ENCODE measurements at places on chromosomes 1 and 21.

GRCh38 chr1:47927165-47927564 lies 70.0 kb downstream of the TRABD2B start:
- DNase-seq, result no peak

DNA sequence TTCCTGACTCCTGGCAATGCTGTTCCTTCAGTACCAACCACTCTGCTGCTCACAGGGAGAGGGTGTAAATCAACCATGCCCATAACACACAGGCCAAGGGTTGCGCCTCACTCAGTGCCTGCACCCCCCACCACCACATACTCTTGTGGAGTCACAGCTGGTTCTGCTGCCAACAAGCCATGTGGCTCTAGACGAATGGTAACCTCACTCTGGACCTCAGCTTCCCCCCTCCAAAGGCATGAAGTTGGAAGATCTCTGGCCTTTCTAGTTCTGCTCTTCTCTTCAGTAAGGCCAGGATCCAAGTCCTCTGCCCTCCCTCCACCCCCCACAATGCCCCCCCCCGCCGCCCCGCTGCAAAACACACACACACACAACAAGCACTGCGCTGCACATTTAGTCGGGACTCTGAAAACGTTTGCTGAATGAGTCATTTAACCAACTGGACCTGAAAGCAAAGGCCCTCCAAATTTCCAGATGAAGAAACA lies 1.7 kb upstream of the GLIS1 start:
- no peak for DNase-seq

DNA sequence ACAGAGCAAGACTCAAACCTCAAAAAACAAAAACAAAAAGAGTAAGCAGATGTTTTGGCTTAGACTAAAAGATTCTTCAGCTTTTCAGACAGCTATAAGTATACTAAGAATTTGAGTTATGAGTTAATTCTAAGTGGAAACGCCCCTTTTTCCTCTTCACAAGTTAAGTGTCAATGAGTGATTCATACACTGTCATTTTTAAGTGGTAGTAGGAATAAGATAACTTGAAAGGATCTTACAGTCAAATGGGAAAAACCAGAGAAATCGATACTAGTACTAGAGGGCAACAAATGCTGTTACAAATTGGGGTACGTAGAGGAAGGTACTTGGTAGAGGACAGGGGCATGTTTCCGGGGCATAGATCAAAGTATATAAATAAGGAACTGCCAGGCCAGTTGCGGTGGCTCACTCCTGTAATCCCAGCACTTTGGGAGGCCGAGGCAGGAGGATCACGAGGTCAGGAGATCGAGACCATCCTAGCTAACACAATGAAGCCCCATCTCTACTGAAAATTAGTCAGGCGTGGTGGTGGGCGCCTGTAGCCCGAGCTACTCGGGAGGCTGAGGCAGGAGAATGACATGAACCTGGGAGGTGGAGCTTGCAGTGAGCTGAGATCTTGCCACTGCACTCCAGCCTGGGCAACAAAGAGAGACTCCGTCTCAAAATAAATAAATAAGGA lies 7.4 kb downstream of the H3-3A start:
- DNase-seq, result no peak

DNA sequence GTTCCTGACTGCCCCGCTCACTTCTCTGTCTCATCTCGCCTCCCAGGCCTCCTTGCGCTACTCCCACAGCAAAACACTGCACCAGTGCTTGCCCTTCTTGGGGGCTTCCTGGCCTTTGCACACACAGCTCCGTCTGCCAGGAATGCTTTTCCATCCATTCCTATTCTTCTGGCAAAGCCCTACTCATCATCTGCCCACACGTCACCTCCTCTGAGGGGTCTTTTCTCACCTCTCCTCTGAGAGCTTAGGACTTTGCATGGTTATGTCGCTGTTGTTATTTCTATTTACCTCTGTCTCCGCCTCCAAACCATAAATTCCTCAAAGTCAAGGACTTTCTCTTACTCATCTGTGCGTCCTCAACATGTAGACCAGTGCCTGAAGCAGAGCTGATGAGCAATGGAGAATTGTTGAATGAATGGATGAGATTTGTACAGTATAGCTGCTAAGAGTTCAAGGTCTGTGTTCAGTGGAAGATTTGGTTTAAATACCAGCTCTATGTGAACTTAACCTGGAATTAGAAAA lies 26.4 kb upstream of the BTG2 start:
- DNase-seq, result no peak

GRCh38 chr1:116367256-116367945 lies 5.6 kb upstream of the ATP1A1 start:
- DNase-seq, result no peak

DNA sequence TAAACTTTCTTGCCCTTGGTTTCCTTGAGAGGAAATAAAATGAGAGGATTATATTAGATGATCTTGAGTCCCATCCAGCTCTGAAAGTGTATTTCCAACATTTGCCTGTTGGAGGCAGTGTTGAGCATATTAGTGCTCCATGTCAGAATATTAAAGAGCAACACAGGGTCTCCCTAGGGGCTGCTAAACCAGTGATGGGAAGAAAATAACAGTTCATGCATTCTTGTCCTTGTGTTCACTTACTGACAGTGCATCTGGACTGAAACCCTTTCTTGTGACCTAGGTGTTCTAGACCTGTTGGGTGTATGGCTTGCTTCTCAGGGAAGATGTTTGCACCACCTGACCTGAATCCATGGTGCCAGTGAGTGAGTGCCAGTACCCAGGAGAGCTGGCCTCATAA lies 124.7 kb upstream of the KIAA0040 start:
- DNase-seq, result no peak

- DNase-seq, result no peak
These were observed 3.2 kb downstream of the B3GALNT2 start for GRCh38 chr1:235500971-235501540.

GRCh38 chr1:216221260-216221700 lies 202.0 kb downstream of the USH2A start:
- DNase-seq, result peak; percentile 55

GRCh38 chr1:9651565-9652378 lies at the start of gene PIK3CD:
TSS of gene PIK3CD (plus strand) at chr1:9651731. CDS start at chr1:9710456, 58,725 bp downstream.
- DNase-seq, result no peak

DNA sequence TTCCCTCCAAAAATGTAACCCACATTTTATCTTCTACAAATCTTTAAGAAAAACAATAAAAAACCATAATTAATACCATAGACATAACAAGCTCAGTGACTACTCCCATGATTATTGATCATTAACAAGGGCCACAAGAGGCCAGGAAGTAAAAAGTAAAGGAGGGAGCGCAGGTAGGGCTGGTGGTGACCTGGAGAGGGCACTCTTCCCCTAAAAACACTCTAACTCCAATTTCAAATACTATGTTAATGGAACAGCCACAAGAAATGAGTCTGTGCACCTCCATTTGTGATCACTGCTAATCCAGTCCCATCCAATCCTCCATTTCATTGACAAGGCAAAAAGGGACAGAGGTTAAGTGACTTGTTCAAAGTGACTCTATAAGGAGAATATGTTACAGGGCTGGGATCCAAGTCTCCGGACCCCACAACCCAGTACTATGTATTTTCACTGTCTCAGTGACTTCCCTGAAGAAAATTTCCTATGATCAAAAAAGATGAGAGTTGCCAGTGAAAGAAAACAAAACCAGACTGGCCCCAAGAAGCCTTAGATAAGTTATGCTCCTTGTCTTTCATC lies 41.2 kb upstream of the CFAP298 start:
- no peak for DNase-seq

DNA sequence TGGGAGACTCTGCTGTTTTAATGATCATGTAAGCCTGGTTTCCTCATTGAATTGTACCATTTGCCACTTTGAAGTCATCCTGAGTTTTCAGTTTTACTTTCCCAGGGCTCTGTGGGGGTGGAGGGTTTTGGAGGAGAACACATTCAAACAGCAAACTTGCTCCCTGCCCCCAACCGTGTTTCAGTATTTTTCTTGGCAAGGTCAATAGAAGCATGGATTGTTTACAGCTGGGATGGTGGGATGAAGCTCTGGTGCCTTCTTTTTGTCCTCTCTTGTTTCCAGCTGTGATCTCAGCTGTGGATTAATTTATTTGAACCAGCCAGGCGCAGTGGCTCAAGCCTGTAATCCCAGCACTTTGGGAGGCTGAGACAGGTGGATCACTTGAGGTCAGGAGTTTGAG lies 54.3 kb upstream of the SERBP1 start:
- no peak for DNase-seq

DNA sequence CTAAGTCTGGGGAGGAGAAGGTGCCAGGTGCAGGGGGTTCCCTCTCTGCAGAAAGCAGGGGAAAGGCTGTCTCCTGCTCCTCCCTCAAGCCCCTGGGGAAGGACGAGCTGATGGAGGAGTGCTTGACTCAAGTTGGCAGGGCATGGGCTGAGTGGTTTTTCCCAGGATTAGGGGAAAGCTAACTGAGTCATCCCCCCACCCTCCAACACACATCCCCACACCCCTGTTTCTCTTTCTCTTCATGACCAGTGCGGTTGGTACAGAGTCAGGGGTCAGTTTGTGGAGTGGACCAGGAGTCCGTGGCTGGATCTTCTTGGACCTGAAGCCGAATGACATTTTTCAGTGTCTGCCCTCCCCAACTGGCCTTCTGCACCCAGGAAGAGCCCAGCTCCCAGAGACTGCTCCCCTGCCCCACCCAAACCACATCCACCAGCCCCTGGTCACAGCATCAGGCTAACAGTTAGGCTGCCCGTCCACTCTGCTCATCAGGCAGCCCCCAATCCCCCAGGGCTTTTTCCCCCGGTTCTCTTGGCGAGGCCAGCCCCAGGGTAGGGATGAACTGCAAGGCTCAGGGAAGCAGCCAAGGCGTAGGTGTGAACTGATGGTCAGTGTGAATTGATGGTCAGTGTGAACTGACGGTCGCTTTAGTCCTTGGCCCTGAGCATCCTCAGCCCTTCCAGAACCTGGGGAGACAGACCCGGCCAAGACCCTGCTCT lies 81.0 kb downstream of the PAX7 start:
- DNase-seq, result no peak

DNA sequence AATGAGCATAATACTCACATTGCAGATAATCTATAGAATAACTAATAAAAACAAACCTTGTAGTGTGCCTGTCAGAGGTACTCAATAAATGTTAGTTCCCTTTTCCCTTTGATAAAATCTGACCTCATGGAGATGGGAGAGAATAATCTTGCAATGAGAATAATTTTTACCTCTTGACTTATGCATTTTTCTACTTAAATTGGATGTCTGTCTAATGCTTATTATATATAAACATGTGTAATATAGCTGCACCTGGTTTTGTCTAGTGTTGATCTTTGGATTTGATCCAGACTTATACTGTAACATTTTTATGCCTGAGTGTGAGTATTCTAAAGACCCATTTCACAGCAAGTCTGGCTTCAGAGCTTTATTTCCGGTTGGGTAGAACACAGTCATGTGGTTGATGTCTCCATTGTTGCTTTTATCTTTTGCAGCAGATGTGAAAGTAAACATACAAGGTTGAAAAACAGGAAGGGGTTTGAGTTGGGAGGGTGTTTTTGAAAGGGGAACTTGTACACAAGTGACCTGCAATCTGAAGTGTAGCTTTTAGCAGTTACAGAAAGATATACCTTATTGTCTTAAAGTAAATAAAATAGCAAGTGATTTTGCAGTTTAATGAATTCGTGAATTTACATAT lies 12.4 kb downstream of the EPB41 start:
- no peak for DNase-seq

DNA sequence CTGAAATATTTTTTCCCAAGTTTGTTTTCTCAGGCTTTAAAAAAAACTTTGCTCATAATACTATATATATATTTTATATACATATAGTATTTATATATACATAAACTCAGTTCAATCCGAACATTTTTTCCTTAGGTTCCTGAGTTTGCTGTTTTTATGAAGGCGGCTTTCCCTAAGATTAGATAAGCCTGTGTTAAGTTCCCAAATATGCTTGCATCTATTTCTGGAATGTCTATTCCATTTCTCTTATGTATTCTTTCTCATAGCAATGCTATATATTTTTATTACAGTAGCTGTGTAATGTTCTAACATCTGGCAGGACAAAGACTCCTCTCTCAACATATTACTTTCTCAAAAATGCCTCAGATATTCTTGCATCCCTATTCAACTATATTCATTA lies 45.9 kb downstream of the ADSS2 start:
- no peak for DNase-seq

GRCh38 chr21:44983421-44984206 lies 43.8 kb downstream of the SLX9 start:
- no peak for DNase-seq

- DNase-seq, result no peak
These were observed 30.2 kb upstream of the RGS8 start for GRCh38 chr1:182714546-182714945.

- no peak for DNase-seq
These were observed 26.3 kb upstream of the NEK2 start for GRCh38 chr1:211701733-211702132.

DNA sequence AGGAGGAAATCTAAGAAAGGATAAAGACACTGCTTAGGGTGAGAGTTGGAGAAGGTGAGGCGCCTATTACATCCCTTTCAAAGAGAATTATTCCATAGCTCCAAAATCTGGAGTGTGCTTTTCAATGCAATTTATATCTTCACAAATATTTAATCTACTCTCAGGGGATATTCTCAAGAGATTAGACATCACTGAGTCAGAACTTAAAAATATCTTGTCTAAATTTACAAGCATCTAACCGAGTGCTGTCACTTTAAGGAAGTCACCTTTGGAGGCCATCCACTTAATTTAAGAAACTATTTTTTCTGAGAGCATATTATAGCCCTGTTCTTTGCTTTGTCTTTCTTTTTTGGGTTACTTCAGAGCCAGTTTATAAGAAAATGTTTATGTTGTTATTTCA lies 134.6 kb downstream of the TNFSF18 start:
- DNase-seq, result no peak

GRCh38 chr1:77394166-77394565 lies 112.3 kb downstream of the AK5 start:
- DNase-seq, result no peak

- no peak for DNase-seq
These were observed 6.3 kb upstream of the LYST start for GRCh38 chr1:235873045-235873444.

- DNase-seq, result no peak
These were observed 38.5 kb upstream of the CTTNBP2NL start for GRCh38 chr1:112357467-112357866.

DNA sequence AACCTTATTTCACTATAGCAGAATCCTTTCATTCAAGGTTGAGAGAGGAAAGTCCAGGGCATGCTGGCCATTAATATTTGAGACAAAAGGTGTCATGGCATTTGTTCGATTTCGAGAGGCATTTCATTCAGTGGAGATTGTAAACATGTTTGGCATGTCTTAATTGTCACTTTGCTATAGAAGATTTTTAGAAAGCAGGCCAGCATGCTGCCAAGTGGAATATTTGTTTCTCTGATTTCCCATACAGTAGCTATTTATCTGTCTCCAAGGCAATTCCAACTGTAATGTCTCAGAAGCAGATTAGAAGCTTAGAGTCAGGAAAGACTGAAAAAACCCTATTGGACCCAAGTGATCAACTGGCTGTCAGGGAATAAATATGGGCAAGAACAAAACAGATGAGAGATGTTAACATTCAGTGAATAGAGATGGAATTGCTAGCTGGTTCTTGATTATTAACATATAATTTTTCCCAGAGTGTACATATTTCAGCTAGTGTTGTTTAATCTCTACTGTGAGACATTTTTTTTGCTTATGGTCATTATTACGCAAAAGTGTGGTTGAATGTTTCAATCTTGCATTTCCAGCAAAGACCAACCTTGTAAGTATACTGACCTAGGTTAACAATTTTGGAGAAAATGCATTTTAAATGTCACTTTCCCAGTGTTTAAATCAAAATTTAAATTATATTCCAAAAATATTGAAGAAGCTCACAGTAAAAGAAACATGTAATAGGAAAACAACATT lies 174.6 kb downstream of the KCNK2 start:
- no peak for DNase-seq

All from head of caudate nucleus (tissue), 42 donors.